ENCODE measurements at places on chromosomes 1 and 21.
A peak's percentile ranks its signal among the peaks of the same experiment; 100 is the strongest.

- no peak for DNase-seq
Observed at GRCh38 chr1:180731131-180731530, 99.3 kb downstream of the XPR1 start.

DNA sequence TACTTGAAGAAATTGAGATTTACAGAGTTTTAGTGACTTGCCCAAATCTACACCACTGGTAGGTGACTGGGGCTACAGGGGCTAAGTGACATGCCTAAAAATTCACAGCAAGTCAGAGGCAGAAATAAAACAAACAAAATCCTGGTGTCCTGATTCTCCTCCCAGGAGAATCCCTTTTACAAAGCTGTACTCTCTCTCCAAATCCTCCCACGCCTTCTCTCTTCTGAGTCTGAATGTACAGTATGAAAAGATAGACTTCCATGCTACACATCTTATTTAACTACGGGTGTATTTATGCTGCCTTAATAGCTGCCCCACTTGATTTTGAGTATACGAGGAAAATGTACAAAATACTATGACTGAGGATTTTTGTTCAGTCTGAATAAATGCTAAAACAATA lies 65.4 kb downstream of the SGIP1 start:
- no peak for DNase-seq

DNA sequence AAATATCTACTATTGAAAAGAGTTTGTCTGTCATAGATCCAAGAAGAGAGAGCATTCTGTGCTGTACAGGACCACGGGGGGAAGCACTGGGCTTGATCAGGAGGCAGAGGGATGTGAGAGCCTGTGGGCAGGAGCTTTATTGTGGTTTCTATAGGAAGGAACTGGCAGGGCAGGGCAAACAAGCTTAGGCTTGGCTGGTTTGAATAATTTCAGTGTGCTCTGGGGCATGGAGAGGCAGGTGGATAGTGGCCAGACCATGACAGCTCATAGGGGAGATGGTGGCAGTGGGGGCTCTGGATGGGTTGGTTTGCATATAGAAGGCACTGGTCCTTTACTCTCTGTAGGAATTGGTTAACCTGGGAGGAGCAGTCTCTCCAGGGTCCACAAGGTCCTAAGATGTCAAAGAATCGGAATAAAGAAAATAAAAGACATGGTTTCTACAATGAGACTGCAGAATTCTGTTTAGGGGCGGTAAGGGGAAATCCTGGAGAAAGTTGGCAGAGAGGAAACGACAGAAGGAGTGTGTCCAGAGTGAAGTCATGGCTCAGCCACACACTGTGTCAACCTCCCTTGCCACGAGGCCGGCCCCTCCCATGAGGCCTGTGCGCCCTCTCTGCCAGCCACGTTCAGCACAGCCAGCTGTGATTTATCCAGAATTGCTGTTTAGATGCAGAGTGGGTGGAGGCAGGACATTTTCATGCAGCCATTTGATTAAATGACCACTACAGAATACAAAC lies 81.7 kb upstream of the PGBD5 start:
- DNase-seq, result no peak

DNA sequence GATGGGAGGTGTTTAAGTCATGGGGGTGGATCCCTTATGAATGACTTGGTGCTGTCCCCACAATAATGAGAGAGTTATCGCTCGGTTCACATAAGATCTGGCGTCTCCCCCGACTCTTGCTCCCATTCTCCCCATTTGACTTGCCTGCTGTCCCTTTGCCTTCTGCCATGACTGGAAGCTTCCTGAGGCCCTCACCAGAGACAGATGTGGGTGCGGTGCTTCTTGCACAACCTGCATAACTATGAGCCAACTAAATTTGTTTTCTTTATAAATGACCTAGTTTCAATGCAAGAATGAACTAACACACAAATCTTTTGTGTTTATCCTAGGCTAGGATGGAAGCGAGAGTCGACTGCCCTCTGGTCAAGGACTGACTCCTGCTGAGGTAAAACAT lies 31.2 kb upstream of the CDC14A start:
- no peak for DNase-seq

DNA sequence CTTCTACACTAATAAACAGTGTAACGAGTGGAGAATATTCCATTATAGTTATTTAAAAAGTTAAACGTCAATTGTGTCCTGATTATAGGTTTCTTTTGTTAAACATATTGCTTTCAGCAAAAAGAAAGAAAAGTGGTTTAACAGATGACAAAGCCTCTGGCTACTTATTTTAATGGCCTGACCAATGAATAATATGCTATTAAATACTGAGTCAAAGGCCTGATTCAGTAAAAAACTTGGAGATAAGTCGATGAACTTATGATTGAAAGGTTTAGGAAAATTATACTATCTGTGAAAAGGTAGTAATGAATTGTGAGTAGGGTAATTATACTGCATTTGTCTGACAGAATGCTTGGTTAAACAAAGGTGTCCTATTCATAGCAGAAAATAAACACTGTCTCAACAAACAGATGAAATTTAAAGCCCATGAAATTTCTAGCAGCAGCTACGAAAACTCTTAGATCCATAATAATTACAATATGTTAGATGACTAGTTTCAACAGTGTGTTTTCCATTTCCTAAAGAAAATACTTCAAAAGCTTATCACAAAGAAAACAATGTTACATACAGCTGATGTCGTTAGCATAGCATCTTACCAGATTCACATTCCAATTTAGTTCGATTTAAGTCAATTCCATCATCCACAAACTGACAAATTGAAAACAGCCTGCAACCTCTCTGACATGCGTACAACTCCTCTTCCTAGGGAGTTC lies 6.2 kb downstream of the TMEM59 start:
- DNase-seq, result no peak

DNA sequence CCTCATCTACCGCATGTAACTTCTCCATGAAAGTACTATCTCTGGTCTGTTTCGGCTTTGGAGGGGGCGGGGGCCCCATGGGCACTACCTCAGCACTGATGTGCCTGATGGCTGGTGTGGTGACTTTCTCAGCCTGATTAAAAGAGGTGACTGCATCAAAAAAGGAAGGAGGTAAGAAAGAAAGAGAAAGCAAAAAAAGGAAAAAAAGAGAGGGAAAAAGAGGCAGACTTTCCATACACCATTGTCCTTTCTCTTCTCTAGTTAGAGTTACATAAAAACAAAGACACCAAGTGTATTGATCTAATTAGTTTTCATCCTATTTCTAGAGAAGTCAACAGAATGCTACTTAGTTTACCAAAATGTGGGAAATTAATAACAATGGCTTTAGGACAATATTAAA lies 43.3 kb downstream of the GON4L start:
- DNase-seq, result no peak

- DNase-seq, result peak; percentile 23
Observed at GRCh38 chr1:220371324-220371723, 99.1 kb upstream of the RAB3GAP2 start.

DNA sequence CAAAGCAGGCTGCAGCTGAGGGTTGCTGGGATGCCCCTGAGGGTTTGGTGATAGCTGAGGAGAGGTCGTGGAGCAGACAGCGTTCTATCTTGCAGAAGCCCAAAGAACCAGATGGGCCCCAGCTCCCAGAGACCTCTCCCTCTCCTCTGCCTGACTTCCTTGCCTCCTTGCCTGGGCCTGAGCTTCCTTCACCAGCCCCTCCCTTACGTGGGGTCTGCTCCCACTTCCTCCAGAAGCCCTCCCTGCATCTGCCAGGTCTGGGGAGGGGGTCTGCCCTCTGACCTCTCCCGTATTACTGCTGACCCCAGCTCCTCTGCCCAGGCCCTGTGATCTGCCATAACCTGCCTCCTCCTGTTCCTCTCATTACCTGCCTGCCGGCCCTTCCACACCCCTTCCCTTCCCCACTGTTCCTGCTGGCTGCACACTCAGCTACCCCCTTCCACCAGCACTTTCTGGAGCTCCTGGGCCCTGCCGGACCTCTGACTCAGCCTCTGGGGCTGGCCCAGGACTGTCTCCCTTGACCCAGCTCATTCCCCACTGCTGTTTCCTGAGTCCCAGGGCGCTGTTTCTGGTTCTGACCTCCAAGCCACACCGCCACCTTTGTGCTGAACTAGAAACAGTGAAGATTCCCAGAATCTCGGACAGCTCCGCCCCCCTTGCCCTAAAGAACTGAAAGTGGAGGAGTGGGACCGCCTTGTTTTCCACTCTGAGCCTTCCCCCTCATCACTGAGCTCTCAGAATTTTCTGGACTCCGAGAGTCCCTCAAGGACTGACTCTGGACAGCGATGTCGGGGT lies 237.7 kb upstream of the C1orf174 start:
- DNase-seq, result no peak

DNA sequence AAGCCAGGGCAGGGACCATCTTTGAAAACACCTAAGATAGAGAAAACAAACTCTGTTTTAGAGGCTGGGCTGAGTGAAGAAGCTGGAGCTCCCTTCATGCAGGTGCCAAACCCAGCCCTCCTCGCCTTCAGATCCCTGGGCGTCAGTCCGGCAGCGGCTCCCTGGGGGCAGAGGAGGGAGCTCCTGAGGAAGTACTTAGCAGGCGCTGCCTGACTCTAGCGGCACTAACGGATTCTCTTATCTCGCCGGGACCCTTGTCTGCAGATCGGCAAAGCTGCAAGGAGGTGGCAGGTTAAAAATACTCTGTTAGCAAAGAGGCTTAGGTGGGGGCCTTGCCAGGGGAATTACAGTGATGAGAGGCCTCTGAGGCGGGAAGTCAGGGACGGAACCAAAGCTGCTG lies 79.6 kb downstream of the PLXNA2 start:
- no peak for DNase-seq

DNA sequence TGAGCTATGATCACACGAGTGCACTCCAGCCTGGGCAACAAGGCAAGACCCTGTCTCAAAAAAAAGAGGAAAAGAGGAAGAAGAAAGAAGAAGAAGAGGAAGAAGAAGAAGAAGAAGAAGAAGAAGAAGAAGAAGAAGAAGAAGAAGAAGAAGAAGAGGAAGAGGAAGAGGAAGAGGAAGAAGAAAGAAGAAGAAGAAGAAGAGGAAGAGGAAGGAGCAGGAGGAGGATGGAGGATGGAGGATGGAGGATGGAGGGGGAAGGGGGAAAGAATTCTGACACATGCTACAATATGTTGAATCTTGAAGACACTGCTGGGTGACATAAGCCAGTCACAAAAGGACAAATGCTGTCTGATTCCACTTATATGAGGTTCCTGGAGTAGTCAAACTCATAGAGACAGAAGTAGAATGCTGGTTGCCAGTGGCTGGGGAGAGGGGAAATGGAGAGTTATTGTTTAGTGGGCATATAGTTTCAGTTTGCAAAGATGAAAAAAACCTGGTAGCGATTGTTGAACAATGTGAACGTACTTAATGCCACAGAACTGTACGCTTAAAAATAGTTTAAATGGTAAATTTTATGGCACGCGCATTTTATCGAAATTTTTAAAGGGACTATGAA lies 47.3 kb upstream of the COA6 start:
- DNase-seq, result no peak

DNA sequence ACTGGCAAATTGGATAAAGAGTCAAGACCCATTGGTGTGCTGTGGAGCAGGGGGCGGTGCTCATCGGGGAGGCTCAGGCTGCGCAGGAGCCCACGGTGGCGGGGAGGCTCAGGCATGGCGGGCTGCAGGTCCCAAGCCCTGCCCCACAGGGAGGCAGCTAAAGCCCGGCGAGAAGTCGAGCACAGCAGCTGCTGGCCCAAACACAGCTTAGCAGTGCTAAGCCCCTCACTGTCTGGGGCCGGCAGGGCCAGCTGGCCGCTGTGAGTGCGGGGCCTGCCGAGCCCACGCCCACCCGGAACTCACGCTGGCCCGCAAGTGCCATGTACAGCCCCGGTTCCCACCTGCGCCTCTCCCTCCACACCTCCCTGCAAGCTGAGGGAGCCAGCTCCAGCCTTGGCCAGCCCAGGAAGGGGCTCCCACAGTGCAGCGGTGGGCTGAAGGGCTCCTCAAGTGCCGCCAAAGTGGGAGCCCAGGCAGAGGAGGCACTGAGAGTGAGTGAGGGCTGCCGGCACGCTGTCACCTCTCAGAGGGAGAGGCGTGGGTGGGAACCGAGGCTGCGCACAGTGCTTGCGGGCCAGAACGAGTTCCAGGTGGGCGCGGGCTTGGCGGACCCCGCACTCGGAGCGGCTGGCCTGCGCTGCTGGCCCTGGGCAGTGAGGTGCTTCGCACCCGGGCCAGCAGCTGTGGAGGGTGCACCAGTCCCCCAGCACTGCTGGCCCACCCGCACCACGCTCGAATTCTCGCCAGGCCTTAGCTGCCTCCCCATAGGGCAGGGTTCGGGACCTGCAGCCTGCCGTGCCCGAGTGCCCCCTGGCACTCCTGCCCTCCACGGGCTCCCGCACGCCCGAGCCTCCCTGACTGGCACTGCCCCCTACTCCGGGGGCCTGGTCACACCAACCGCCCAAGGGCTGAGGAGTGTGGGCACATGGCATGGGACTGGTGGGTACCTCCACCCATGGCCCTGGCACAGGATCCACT lies 263.4 kb downstream of the GPR52 start:
- DNase-seq, result no peak

DNA sequence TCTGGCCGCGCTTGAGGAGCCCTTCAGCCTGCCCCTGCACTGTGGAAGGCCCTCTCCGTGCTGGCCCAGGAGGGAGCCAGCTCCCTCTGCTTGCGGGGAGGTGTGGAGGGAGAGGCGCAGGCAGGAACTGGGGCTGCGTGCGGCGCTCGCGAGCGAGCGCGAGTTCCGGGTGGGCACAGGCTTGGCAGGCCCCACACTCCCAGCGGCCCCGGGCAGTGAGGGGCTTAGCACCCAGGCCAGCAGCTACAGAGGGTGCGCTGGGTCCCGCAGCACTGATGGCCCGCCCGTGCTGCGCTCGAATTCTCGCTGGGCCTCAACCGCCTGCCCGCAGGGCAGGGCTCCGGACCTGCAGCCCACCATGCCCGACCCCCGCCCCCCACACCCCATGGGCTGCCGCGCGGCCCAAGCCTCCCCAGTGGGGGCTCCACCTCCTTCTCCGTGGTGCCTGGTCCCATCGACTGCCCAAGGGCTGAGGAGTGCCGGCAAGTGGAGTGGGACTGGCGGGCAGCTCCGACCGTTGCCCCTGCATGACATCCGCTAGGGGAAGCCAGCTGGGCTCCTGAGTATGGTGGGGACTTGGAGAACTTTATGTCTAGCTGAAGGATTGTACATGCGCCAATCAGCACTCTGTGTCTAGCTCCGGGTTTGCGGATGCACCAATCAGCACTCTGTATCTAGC lies 46.0 kb downstream of the COL24A1 start:
- DNase-seq, result no peak

- no peak for DNase-seq
Observed at GRCh38 chr1:202234331-202235002, 40.9 kb downstream of the LGR6 start.

- peak; percentile 74 for DNase-seq
Observed at GRCh38 chr1:43285269-43285990, at the start of gene C1orf210. Gene C1orf210 (minus strand): TSS chr1:43285581. CDS start chr1:43283270, 2,311 bp downstream.

- no peak for DNase-seq
Observed at GRCh38 chr1:228358039-228358763, 48.4 kb downstream of the TRIM11 start.

GRCh38 chr1:181159451-181160140 lies 71.1 kb downstream of the IER5 start:
- DNase-seq, result no peak

GRCh38 chr1:208252836-208253576 lies 8.8 kb upstream of the PLXNA2 start:
- no peak for DNase-seq

DNA sequence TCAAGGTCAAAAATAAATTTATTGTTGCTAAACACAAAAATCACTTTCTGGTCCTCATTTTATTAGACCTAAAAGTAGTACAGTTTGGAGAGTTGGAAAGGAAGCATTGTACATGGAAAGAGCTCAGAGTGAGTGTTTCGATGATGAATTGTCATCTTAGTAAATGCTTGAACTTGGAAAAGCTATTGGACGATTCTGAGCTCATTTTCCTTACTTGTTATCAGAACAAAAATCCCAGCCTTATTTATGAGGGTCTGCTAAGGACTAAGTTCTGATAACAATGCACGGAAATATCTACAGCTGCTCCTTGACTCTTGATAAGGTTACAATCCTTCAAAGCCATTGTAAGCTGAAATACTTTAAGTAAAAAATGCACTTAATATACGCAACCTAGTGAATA lies 710.0 kb upstream of the PTBP2 start:
- DNase-seq, result no peak
